ENCODE measurements at places on chromosomes 1 and 21. TPM values are rescaled to one million over a fixed set of nuclear protein-coding genes. Genes with fewer than 3 reads are reported as not detected.

The NCSTN gene
- total RNA-seq: 171 TPM

The PTPRU gene
- total RNA-seq: 36.6 TPM

The EFNA1 gene
- total RNA-seq: 16.4 TPM

The TMEM81 gene
- total RNA-seq: 4.8 TPM

The SPRR2A gene
- not detected for total RNA-seq

The ORC1 gene
- total RNA-seq: 2.1 TPM

The ELOA gene
- total RNA-seq: 58.1 TPM

The NTMT2 gene
- 0.43 TPM for total RNA-seq

The SLC30A10 gene
- not detected for total RNA-seq

The SPRR4 gene
- not detected for total RNA-seq

The PTAFR gene
- total RNA-seq: 0.24 TPM

The NBPF19 gene
- total RNA-seq: 17.9 TPM

The TSNAX gene
- total RNA-seq: 43.5 TPM

The CADM3 gene
- total RNA-seq: 18.2 TPM

The ZNF124 gene
- 28.6 TPM for total RNA-seq

The PIGR gene
- total RNA-seq: not detected

The FCRL1 gene
- not detected for total RNA-seq

The LCE2B gene
- total RNA-seq: not detected

The OLFM3 gene
- total RNA-seq: not detected

The TMEM52 gene
- total RNA-seq: 0.84 TPM

The OMA1 gene
- total RNA-seq: 5.1 TPM

The C4BPA gene
- total RNA-seq: not detected

The CORT gene
- 0.23 TPM for total RNA-seq

The TMEM125 gene
- 0.64 TPM for total RNA-seq

The DUSP12 gene
- 34.7 TPM for total RNA-seq

The GCSAML gene
- 0.14 TPM for total RNA-seq

The KCNAB2 gene
- total RNA-seq: 4.4 TPM

The C8A gene
- total RNA-seq: not detected

The WNT4 gene
- total RNA-seq: 0.91 TPM

The PAPPA2 gene
- total RNA-seq: 21.5 TPM

The MAP3K7CL gene
- total RNA-seq: 75.2 TPM

The CCDC30 gene
- 2.2 TPM for total RNA-seq

The SMCP gene
- not detected for total RNA-seq

The TMEM200B gene
- 4.7 TPM for total RNA-seq

The CYYR1 gene
- total RNA-seq: 4.7 TPM

The REN gene
- not detected for total RNA-seq

The NLRP3 gene
- total RNA-seq: 0.12 TPM

The CYP4X1 gene
- 0.24 TPM for total RNA-seq

The CELA2A gene
- total RNA-seq: not detected

The WNT3A gene
- total RNA-seq: not detected

The S100A7 gene
- total RNA-seq: not detected

The ARMH1 gene
- 2.5 TPM for total RNA-seq

The TLR5 gene
- 1.2 TPM for total RNA-seq

The WNT9A gene
- total RNA-seq: 4.1 TPM

The FCRL5 gene
- total RNA-seq: not detected

The TIAM1 gene
- total RNA-seq: 17.8 TPM

The BSND gene
- total RNA-seq: not detected

The THEM5 gene
- not detected for total RNA-seq

The ADARB1 gene
- 18.4 TPM for total RNA-seq

The EPHA2 gene
- total RNA-seq: 140 TPM

The TINAGL1 gene
- 3.9 TPM for total RNA-seq

The CD164L2 gene
- total RNA-seq: not detected

The OR2L5 gene
- not detected for total RNA-seq

The SPRR3 gene
- total RNA-seq: 0.70 TPM

The LYPLA2 gene
- 91.7 TPM for total RNA-seq

Data from astrocyte (in vitro differentiated cells and primary cell).